ENCODE measurements at places on chromosomes 3 and 15. TPM values are rescaled to one million over a fixed set of nuclear protein-coding genes. Genes with fewer than 3 reads are reported as not detected.

- no peak for DNase-seq
These were observed 549.5 kb downstream of the DIPK2A start for GRCh38 chr3:144521131-144521530.

DNA sequence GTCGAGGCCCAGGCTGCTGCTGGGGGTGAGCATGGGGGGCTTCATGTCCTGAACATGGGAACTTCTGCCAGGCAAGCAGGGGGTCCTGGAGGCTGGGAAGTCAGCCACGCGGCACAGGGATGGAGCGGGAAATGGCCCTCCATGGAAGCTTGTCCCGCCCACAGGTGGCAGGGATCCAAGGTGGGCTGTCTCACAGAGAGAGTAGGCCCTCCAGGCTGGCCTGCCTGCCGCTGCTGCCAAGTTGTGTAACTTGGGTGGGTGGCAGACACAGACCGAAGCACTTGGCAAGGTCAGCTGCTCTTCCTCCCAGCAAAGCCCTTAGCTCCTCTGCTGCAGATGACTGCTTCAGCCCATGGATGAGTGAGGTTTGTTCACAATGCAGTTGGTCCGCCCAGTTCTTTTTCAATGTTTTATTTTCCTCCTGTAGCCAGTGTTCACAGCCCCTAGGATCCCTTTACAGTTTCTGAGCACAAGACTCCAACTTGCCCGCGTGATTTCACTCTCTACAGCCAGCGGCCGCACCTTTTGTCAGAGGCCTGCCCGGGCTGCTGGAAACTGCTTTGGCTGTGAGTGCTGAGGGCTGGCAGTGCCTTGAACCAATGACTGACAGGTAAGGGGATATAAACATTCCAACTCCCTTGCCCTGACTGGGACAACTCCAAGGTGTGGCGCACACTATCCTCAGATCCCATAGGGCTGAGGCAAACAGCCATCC is 26.7 kb downstream of the HCN4 start:
- no peak for DNase-seq

DNA sequence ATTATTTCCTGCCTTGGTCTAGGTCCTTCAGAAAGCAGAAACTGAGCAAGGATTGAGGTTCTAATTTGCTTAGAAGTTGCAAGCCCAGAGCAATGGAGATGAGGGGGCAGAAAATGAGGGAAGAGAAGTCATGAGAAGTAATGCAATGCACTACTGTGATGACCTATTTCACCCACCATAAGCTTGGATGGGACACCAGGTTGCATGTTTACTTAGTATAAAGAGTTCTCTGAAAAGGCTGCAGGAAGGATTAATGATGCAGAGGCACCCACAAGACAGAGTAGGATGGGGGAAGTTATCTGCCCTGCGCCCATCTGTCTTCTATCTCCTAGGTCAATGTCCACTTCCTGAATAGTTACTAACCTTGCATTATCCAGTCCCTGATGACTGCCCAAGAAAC is 84.8 kb upstream of the SNRK start:
- no peak for DNase-seq

DNA sequence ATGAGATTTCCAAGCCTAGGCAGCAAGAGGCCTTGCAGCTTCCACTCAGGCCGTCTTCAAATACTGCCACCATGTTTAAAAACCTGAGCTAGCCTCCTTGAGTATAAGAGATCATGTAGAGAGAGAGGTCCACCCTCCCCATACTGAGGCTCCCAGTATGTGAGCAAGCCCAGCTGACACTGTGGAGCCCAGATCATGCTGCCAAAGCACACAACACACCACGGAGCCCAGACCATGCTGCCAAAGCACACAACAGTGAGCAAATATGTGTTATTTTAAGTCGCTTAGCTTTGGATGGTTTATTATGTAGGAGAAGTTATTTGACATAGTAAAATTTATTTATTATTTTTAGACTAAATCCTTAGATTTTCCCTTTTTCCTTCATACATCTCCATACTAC is 333.7 kb downstream of the CTNNB1 start:
- DNase-seq: no peak

GRCh38 chr3:2826453-2826852 is 283.7 kb downstream of the IL5RA start:
- no peak for DNase-seq

- DNase-seq: no peak
These were observed 3.7 kb downstream of the SORD start for GRCh38 chr15:45026651-45027190.

DNA sequence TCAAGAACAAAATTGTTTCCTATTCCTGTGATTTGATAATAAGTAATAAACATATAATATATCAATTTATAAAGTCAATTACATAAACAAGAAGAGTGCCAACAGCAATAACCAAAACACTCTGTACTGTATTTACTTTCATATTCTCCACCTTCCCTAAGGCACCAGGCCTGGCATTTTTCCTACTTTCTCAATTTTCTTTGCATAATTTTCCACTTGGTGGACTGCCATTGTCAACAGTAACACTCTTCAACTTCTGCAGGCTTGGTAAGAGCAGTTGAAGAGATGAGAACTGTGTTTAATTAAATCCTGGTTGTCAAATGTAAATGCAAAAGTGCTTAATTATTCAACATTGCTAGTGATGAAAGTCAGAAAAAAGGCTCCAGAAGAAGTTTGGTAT is 229.8 kb upstream of the PLSCR5 start:
- DNase-seq: no peak

PLIN1 gene
- total RNA-seq: 6.3 TPM

CLDN18 gene
- total RNA-seq: not detected
